Immature natural killer cell (primary cell): ENCODE measurements at places on chromosomes 7 and 10.
A peak's percentile ranks its signal among the peaks of the same experiment; 100 is the strongest.

- DNase-seq: no peak
Observed at GRCh38 chr10:35409094-35409582, 72.8 kb downstream of the CCNY start.

- no peak for DNase-seq
Observed at GRCh38 chr7:116230191-116231005, 20.1 kb downstream of the TES start.

GRCh38 chr10:73424478-73424877, 8.9 kb downstream of the MSS51 start:
- DNase-seq: no peak

DNA sequence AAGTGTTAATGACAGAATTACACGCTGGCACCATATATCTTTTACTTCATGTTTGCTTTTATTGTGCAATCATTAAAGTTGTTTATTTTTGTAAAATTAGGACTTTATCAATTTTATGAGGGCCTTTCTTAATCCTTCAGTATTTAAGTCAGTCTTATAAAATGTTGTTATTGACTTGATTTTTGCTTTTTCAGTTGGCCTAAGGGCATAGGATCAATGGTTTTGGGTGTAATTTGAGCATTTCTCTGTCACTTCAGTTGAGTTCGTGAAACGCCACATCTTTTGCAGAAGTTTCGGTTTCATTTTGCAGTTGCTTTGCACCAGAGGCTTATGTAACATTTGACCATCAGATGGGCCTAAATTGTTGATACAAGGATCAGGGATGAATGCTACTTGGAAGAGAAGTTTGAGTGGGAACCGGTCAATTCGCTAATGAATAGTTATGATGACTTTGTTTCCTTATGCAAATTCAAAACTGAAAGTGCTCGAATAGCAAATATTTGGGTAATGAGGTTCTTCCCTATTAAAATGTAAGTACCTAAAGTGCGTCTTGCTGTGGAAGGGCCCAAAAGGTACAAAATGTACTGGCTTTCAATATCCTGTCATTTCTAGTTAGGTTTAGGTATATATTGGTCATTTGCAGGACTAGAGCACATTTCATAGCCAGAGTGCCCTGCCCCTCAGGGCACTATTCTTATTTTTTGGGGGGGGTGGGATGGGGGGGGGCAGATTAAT, 340.9 kb downstream of the LRMDA start:
- peak; percentile 31 for DNase-seq

- no peak for DNase-seq
Observed at GRCh38 chr7:35728412-35729060, 33.6 kb upstream of the HERPUD2 start.

DNA sequence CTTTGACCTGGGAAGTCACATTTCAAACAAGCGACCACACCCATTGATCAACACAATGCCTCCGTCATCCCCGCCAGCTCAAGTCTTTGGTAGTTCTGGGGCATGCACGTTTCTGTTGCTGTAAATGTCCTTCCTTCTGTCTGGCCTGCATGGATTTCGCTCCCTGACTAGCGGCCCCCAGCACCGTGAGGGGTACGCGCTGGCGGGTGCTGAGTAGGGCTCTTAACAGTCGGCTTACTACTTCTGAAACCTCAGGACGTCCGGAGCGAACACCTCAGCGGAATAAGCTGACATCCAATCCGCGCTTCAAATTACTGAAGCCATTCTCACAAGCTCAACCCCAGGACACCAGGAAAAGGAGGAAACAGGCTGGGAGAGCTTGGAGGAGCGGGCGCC, 505 bp downstream of the NUDCD3 start:
- no peak for DNase-seq

GRCh38 chr10:35140126-35140525, 13.5 kb downstream of the CREM start:
- no peak for DNase-seq

DNA sequence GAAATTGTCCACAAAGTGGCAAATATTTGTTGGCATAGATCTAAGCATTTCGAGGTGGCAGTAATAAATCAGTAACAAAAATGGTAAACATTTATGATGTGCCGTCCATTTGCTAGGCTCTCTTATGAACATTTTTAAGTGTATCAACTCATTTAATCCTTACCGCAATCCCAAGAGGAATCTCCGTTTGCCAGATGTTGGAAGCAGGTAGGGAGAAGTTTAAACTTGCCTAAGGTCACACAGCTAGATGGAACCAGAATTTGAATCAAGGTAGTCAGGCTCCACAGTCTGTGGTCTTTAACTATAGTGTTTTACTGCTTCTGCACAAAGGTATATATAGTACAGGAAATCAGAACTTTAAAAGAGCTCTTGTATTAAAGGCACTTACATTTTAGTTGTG, 2.6 kb downstream of the MKLN1 start:
- no peak for DNase-seq

DNA sequence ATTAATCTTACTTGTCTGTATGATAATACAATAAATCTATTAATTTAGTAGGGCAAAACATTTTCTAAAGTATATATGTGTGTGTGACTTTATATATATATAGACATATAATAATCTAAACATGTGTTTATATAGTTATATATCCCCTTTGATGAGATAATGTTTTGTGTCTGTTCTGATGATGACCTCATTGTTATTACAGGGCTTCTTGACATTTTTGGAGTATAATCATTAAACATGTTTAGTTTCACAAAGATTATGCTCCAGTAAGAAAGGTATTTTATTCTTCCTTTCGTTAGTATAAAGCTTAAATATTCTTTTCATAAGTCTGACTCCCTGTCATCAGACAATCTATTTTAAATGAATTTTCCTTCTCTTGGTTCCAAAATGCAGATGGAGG, 62.3 kb upstream of the CABCOCO1 start:
- no peak for DNase-seq

GRCh38 chr7:21370283-21370982, 57.5 kb upstream of the SP4 start:
- no peak for DNase-seq

- DNase-seq: no peak
Observed at GRCh38 chr10:87961314-87961713, 97.9 kb downstream of the PTEN start.

- DNase-seq: no peak
Observed at GRCh38 chr10:109992485-109992884, 15.3 kb upstream of the ADD3 start.

DNA sequence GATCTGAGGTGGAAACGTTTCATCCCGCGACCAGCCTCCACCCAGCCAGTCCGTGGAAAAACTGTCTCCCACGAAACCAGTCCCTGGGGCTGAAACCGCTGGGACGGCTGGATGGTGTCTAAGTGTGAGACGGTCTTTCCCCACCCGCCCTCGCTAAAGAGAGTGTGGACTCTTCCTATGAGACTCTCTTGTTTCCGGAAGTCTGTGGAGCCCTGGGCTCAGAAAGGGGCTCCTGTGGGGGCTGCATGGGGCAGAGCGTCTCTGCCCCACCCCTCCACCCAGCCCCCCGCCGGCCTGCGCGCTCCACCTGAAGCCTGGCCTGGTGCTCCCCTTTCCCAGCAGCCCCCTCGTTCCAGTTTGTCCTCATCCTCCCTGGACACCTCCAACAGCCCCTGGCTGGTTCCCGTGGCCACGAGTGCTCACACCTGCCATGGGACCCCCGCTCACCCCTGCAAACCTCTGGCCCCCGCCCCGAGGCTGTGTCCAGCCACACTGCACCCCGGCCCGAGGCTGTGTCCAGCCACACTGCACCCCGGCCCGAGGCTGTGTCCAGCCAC, 28.7 kb downstream of the CFAP46 start:
- DNase-seq: no peak

DNA sequence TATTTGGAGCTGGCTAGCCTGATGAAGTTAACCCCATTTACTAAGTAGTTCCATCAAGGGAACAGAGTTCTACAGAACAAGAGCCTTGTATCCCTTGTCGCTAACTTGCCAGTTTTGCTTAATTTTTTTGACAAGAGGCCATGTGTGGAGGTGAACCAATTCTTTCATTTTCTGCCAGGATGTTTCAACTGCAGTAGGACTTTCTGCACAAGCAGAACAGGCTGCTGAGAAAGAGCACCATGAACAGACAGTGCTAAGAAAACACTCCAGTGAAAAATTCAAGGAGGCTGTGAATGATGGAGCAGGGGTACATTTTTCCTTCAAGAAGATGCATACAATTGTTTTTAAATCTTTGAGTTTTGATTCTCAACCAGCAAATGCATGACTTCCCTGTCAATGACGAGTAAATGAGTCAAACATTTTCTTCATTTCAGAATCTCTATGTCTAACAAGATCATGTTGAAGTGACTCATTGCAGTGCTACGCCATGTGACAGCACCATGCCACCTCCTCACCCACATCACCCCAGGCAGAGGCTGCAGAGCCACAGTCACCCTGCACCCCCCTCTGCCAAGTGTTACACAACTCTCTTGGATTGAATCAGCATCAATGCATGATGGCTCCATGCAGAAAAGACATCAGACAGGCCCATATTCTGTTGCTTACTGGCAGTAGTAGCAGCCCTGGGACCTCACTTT, 193.1 kb downstream of the COBL start:
- no peak for DNase-seq

DNA sequence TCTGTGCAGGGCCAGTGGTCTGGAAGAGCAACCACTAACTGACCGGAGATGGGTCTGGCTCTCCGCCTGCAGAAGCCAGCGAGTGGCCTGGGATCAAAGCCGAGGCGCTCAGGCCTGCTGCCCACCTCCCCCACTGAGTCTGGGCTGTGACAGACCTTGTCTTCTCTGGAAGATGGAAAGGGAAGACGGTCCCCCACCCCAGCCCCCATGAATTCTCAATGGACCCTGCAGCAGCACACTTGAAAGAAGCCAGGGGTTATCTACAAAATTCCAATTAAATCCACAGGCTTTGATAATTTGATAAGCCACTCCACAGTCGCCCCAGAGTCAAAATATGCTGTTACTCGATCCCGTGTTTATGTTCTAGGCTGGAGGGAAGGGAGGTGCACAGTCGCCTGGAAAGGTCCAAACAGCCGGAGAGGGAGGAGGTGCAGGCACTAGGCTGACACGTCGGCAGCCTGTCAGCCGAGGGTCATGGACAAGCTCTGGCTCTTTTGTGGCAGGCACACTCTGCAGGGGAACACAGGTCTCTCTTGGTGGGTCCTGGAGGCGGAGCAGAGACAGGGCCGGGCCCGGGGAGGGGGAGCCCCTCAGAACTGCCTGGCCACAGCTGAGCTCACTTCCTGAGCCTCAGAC, 134.9 kb downstream of the SH3PXD2A start:
- no peak for DNase-seq

DNA sequence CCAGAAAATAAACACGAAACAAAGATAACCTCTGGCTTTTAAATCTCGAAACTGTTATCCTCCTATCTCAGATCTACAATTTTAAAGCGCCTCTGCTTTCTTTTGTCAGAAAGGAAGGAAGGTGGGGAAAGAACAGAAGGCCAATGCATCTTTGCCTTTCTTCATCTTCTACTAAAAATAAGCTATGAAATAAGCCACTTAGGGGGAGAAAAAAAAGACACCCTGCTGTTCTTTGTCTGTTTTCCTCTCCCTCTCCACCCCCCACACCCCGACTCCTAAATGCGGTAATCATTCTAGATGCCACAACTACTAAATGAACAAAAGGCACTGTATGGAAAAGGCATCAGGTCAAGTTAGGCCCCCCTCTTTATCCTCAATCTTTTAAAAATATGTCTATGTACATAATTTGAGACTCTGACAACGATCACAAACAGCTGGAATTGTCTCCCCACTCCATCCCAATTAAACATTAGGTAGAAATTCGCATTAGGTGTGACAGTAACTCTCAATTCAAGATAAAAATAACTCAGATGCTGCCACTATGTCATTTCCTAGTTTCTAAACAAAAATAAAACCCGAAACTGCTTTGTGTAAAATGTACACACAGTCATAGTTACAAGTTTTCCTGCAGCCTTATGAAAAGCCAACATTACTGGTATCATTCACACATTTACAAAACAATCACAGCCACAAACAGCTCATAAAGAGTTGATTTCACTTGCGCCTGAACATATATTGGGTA, 2.4 kb downstream of the UBE2H start:
- peak; percentile 33 for DNase-seq

- DNase-seq: no peak
Observed at GRCh38 chr10:124375691-124376090, 43.0 kb downstream of the OAT start.

DNA sequence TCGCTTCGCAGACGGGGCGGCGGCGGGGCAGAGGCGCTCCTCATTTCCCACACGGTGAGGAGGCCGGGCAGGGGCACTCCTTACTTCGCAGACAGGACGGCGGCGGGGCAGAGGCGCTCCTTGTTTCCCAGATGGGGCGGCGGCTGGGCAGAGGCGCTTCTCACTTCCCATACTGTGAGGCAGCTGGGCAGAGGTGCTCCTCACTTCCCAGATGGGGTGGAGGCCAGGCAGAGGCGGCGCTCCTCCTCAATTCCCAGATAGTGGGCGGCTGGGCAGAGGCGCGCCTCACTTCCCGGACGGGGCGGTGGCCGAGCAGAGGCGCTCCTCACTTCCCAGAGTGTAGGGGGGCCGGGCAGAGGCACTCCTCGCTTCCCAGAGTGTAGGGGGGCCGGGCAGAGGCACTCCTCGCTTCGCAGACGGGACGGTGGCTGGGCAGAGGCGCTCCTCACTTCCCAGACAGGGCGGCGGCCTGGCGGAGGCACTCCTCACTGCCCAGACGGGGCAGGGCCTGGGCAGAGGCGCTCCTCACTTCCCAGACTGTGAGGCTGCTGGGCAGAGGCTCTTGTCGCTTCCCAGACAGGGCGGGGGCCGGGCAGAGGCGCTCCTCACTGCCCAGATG, 43.1 kb downstream of the ZEB1 start:
- DNase-seq: no peak

- no peak for DNase-seq
Observed at GRCh38 chr7:121831801-121832200, 41.2 kb upstream of the PTPRZ1 start.

- no peak for DNase-seq
Observed at GRCh38 chr10:99339563-99340047, 10.4 kb downstream of the CNNM1 start.

- DNase-seq: no peak
Observed at GRCh38 chr7:37277513-37277912, 171.2 kb downstream of the ELMO1 start.

DNA sequence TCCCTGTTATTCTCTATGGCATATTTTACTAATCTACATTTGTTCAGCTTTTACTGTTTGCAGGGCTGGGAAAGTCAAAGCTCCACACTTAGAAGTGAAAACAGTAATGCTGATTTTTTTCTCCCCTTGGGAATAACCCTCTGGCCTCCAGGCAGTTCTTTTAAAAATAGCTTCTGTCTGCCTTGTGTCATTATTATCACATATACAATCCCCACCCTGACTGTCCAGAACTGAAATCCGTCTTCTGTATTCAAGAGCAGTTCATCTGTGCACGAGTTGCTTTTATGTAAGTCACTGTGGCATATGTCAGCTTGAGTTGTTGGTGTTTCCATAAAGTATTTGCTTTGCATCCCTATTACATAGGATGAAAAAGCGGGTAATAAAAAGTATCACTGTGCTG, 1221.1 kb upstream of the CELF2 start:
- no peak for DNase-seq

- DNase-seq: no peak
Observed at GRCh38 chr10:101867931-101868330, 24.3 kb upstream of the KCNIP2 start.
